ENCODE measurements at places on chromosomes 2 and 18.

- no peak for DNase-seq
These were observed 69.3 kb upstream of the DYNC1I2 start for GRCh38 chr2:171617981-171618380.

GRCh38 chr2:217993817-217994463 is 8.9 kb downstream of the TNS1 start:
- DNase-seq, result no peak

GRCh38 chr2:120860579-120860922 is 124.9 kb downstream of the GLI2 start:
- no peak for DNase-seq

DNA sequence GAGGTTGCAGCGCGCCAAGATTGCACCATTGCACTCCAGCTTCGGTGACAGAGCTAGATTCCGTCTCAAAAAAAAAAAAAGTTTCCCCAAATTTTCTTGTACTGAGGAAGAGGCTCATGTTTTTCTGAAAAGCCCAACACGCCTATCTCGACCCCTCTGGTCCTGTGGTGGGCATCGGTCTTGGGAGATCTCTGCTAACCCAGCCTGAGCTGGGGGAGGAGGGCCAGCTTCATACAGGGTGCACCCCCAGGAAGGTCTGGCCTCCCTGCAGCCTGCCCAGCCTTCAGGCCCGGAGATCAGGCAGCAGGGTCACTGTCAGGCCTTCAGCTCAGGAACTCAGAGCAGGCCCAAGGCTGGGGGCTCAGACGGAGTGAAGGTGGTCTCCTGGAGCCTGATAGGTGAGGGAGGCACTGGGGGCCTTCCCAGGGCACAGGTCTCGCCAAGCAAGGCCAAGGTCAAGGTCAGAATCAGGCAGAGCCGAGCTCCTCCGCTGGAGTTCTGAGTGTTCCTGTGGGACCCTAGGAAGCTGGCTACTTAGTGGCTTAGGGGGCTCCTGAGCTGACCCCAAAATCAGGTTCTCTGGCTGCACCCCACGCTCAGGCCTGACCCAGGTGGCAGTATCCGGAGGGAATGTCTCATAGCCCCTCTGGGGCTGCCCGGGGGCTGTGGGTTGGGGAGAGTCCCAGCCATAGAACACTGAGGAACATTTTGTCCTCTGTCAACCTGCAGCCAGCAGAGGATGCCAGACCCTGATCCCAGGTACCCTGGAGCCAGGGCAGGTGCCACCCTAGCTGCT is 37.9 kb upstream of the SMAD7 start:
- no peak for DNase-seq

- no peak for DNase-seq
These were observed 137.6 kb downstream of the TNS1 start for GRCh38 chr2:217864963-217865772.

DNA sequence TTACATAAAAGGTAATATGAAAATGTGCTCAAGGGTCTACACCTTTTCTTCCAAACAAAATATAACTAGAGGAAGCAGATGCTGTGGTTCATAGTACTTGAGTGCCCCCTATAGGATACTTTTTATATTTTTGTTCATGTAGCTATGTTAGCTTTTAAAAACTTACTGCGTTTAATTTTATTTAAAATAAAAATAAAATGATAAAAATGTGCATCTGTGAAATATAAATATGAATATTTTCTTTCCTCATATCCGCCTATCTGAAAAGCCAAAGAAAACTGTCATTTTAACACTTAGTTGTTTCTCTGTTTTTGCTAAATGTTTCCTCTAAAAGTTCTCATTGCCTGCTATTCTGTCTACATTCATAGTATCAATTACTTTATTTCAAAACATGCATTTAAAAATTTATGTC is 9.6 kb upstream of the LRP1B start:
- DNase-seq, result no peak

- no peak for DNase-seq
These were observed 97.2 kb upstream of the NXPH2 start for GRCh38 chr2:138877421-138877820.

DNA sequence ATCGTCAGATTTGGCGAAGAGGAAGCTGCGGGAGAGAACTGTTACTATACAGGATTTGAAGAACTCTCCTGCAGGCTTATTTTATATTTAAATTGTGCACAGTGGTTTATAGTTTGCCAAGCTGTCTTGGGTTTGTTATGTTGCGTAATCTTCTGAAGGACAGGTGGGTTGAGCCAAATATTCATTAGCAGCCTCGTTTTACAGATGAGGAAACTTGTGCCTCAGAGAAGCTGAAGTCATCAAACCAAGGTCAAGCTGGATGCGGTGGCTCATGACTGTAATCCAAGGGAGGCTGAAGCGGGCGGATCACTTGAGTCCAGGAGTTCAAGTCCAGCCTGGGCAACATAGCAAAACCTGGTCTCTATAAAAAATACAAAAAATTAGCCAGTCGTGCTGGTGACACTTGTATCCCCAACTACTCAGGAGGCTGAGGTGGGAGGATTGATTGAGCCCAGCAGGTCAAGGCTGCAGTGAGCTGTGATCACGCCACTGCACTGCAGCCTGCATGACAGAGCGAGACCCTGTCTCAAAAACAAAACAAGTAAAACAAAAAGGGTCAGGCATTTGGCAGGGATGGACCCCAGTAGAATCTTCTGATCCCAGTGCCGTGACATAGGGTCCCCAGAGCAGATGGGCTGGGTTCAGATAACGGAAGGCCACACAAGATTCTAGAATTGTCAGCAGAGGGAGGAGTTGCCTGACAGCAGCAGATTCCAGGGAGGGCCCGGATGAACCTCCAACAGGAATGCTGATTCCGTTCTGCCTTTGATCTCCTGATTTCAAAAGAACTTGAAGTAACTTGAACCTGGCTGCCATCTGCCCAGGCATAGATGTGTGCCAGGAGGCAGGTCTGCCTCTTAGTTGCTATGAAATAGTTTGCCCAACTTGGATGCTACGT is 50.6 kb downstream of the SH3BP4 start:
- no peak for DNase-seq

DNA sequence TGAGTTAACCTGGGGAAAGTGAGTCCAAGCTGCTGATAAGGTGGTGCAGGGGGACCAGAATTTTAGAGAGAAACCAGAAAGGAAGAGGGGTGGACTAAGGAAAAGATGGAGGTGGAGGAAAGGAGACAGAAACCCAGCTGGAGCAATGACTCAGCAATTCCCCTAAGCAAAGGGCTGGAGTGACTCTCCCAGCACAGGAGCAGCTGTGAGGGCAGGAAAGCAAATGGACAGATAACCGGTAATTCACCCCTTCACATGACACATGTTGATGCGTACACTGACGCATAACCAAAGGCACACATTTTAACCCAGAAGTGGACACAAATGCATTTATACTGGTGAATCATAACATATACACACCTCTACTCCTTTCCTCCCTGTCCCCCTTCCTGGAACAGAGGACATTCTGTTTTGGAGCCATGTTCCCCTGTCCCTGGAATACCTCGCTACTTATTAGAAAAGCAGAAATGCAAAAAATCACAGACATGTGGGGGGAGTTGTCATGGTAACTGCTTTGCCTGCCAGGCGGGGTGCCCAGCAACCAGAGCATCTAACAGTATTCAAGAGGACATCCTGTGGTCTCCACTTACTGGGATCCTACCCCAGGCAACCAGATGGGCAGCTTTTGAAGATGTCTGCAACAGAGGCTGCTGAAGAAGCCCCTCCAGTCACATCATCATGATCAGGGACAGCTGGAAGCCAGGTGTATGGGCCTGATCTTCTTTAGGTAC is 4.7 kb downstream of the CDK5R2 start:
- DNase-seq, result no peak

DNA sequence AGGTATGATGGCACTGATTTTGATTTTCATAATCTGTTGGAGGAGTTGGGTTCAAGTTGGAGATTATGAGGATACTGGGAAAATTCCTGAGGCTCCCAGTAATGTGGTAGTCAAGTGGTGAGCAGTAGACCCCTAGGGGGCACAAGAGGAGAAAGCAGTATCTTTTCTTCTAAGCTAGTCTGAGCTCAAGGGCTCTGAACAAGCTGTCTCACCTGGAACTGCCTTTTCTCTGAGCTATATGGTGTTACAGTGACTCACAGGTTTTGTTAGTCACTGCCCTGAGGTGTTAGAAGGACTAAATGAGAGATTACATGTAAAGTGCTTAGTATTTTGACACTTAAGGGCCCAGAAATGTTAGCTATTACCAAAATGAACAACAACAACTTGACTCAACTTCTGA is 42.2 kb downstream of the CD302 start:
- DNase-seq, result no peak

DNA sequence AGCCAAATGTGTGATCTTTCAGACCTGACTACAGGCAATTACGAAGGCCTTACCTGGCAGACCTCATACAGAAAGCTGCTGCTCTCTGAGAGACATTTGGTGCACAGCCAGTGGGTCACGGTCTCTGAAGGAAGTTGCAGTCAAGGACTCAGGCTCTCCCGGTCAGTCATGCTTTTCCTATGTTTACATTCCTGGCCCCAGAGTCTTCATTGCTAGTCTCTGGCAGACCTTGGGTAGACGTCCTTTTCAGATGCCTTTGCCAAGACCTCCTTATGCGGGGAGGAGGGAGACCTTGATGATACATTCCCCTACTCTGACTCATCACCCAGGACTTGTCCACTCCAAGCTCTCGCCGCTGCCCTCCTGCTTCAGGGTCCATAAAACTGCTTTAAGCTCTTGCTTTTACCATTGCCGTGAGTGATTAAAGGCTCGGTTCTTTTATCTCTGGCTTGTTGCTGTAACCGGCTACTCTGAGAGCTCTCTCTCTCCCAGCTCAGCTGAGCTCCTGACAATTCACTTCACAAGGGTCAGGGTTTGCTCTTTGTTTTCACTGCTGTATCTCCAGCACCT is 62.0 kb upstream of the SLC35F5 start:
- DNase-seq, result no peak

DNA sequence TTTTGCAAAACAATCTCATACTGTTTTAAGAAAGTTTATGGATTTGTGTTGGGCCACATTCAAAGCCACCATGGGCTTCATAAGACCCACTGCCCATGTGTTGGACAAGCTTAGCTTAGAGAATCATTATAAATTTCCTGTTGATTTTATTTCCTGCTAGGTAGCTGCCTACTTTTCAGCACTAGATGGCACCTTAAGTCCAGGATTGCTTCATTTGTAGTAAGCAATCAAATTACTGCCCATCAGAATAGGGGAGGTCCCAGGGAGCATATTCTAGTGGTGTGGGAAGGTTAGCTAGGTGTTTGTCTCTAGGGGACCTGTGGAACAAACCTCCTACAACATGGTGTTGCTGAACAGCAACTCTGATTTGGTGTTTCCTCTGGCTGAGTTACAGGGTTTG is 11.0 kb upstream of the DCDC2C start:
- DNase-seq, result no peak

DNA sequence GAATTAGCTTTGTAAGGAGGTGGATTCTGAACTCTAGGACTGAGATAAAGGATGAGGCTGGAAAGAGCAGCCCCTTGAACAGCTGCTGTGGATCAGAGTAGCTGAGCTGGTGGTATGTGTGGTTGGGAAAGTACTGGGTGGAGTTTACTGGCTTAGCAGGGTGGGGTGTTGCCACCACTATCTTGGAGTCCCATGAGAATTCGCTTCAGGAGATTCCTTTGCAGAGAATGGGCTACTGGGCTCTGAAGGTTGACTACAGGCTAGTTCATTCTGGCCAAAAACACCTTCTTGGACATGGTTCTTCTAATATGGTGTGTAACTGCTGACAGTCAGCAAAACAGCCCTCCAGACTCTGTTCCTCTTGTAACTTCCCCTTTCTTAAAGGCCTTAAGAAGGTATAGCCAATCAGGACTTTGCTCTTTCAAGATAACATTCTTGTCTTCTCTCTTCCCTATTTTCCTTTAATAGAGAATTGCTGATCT is 52.7 kb downstream of the TET3 start:
- no peak for DNase-seq

DNA sequence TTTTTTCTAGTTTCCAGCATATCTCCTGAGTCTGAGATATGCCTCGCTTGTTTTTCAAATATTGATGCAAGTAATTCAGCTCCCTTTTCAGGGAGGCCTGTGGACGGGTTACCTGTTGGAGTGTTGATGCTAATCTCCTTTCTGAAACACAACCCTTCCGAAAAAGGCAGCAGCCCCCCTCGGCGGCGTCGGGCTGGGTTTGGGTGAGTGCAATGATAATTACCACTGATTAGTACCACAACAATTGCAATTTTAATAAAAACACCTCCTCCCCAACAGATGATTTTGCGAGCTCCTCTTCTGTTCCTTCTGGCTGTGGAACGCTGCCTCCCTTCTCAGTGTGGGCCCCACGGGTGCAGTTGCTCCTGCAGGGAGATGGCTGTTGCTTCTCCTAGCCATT is 66.3 kb downstream of the PTGR3 start:
- no peak for DNase-seq

- no peak for DNase-seq
These were observed 735 bp downstream of the NRP2 start for GRCh38 chr2:205682971-205683501.

DNA sequence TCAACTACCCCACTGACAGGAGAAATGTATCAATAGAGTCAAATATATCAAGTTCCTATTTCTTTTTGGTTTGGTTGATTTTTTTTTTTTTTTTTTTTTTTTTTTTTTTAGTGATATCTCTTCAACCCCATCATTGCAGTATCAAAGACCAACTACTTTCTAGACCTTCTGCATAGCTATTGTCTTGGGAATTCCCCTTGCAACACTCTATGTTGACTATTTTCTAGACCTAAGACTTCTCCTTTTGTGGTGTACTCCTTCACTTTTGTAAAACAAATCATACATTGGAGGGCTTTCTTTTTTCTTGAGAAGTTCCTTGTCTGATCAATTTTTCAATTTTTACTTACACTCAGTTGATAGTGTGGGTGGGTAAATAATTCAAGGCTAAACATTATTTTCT is 46.5 kb upstream of the NR4A2 start:
- DNase-seq, result no peak

DNA sequence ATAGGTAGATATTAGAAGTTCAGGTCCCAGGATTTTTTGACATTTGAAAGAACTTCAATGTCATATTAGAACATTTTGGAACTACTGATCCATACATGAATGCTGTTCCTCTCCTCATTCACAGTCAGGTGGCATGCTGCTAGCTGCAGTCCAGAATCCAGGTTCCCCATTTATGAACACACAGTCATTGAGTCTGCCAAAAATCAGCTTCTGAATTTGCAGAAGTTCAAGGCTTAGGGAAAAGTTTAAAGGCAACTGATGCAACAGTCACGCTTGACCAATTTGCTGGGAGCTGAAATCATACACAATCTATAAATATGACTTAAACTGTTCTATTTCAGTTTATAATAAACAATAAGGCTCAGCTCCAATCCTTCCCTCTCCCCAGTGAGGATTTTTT is 17.3 kb upstream of the TTR start:
- no peak for DNase-seq

GRCh38 chr2:235170016-235170415 is 218.2 kb downstream of the SH3BP4 start:
- no peak for DNase-seq
